ENCODE measurements at places on chromosomes 3 and 15.

DNA sequence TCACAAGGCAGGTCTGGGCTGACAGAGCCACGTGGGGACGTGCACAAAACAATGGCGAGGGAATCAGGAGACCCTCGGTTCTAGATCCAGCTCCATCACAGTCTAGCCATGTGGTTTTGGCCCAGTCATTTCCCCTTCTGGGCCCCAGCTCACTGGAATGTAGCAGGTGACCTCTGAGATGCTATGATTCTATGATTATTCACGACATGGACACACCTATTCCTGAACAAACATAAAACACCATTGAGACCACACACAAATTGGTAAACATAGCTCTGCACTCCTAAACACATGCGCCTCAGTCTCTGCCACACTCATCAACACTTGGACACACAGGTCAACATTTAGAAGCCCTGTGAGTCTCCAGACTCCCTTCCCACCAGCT, 9.0 kb downstream of the IGDCC4 start:
- DNase-seq: no peak

DNA sequence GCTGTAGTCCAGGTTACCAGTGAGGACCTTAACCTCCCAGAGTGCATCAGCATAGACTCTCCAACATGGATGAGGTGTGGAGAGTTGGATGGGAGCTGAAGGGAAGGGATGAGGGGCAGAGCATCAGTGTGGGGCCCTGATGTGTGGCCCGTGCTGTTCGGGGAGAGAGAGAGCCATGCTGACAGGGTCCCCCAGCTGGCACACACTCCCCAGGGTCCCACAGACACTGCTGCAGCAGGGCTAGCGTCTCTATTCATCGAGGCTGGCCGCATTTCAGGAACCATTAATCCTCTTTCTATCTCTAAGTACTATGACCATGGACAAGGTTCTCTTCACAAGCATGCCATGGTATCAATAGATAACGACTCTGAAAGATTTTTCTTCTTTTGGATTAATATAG, 85.9 kb upstream of the PLXNA1 start:
- DNase-seq: no peak

DNA sequence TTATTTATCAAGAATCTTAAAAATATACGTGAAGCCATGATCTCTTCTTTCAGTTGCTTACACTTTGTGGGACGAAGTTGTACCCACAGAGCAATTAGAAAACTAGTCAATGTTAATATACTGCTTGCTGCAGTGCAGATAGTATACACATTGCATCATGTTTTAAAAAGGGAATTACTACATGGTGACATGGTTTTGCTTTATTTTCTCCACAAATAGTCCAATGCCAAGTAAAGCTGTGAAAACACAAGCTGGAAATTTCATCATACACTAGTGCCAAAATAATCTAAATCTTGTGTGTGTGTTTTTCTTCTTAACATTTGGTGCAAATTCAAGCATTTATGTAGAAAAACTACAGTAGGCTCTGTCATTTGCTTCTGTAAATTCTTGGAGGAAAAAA, 233.0 kb downstream of the EPHA3 start:
- DNase-seq: no peak

- DNase-seq: no peak
These were observed 196.8 kb downstream of the STT3B start for GRCh38 chr3:31729573-31729972.

DNA sequence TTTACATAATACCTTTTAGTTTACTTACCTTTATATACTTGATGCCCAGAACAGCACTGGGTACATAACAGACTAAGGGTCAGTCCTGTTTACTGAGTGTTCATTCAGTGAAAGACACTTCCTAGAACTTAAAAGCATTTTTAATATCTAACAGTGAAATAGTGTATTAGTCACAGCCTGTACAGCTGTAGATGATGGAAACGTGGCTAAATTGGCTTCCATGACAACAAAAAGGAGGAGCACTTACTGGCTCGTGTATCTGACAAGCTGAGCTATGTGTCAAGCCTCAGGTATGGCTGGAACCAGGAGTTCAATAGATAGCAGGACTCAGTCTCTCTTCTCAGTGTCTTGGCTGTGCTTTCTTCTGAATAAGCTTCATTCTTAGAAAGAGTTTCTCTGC, 40.2 kb downstream of the CMTM8 start:
- no peak for DNase-seq

DNA sequence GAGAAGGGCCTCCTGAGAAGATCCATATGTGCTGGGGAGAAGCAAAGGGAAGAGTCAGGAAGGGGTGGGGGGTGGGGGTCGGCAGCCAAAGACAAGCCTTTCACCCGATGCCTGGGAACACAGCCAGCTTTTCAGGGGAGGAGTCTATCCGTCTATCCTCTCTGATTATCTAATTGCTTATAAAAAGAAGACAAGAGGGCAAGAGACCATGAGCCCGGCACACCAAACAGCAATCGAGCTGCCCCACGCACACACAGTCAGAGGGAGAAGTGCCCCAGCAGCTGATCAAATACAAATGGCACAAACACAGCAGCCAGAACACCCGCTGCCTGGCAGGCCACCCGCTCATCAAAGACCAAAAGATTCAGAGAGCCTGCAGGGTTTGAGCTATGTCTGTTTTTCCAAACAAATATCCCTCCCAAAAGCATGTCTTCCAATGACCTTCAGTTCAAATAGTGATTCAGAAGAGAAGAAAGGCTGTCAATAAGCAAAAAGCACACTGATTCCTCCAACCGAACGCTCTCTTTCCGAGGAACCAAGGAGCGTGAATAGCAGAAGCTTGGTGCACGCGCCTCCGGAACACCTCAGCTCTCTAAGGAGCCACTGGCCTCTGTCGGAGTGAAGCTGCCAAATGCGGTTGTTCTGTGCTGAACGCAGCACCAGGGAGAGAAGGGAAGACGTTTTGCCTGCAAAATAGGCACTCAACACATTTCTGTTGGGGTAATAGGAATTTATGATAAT, 419.2 kb downstream of the OCA2 start:
- DNase-seq: no peak

- DNase-seq: no peak
These were observed 347.7 kb upstream of the ATP11B start for GRCh38 chr3:182445576-182445975.

GRCh38 chr15:40338921-40339620, 1.7 kb downstream of the CCDC9B start:
- no peak for DNase-seq

- no peak for DNase-seq
These were observed 4.0 kb downstream of the RASSF1 start for GRCh38 chr3:50336452-50337174.
